ENCODE measurements at places on chromosomes 2 and 18.
A peak's percentile ranks its signal among the peaks of the same experiment; 100 is the strongest.

GRCh38 chr2:238281826-238282480, 6.5 kb downstream of the PER2 start:
- no peak for DNase-seq

DNA sequence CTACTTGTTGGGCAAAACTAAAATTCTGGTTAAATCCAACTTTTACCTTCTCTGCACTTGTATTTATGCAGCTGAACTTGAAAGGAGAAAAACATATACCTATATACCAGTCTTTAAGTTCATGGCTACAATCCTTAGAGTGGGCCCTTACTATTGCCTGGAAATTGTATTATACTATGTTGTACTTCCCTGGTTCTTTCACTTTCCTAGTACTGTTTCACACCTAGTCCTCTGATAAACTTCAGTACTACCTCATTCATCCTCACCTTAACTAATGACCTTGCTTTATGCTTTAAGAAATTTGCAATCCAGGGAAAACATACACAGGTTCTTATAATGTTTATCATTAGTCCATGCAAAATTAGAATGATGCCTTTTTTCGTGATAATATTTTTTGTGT, 103.8 kb downstream of the HAUS1 start:
- DNase-seq, result no peak

- DNase-seq, result no peak
Observed at GRCh38 chr2:231928481-231928880, 2.3 kb upstream of the NPPC start.

- peak; percentile 45 for DNase-seq
Observed at GRCh38 chr2:171160956-171161740, 455 bp upstream of the TLK1 start.

DNA sequence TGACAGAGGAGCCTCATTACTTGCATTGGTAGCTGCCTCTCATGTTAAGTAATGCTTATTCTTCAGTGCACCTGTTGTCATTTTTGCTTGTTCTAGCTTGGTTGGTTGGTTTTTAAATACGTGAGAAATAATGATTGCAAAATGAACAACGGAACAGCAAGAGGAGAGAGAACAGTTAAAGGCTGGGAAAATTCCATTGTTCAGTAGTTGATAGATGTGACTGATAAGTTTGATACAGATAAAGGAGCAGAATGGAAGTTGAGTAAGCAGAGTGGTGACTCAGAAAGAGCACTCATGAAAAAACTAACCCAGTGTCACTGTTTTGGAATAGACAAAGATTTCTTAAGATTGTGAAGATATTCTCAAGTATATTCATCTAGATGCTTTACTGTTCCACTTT, 50.5 kb downstream of the MTA3 start:
- no peak for DNase-seq

DNA sequence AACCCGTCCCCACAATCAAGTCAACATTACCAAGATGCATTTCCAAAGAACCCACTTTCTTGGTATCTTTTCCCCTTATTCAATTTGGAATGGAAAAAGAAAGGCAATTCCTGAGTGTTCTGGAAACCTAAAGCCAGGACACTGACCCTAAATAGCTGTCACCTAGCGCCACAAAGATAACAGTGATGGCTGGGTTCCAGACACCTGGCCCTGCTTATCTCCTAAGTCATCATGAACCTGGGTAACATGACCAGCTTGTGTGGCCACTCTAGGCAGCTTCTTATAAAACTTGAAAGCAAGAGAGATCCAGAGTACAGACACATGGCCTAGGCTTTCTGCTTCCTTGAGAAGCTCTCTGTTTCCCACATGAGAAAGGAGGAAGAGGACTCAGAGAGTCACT, 95.4 kb downstream of the BOD1L2 start:
- DNase-seq, result no peak

DNA sequence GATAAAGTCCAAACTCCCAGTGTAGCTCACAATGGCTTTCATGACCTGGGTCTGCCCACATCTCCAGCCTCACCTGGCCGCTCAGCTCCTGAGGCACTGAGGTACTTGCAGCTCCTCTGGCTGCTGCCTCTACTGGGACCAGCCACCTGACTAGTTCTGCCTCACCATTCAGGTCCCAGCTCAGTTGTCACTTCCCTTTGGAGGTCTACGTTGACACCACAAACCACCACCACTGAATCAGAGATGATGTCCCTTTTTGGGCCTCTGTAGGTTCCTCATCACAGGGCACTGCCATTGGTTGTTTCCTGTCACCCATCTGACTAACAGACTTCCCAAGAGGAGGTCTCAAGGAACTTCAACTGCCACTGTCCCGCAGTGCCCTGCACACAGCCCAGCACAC, 21.2 kb downstream of the SPP2 start:
- no peak for DNase-seq

DNA sequence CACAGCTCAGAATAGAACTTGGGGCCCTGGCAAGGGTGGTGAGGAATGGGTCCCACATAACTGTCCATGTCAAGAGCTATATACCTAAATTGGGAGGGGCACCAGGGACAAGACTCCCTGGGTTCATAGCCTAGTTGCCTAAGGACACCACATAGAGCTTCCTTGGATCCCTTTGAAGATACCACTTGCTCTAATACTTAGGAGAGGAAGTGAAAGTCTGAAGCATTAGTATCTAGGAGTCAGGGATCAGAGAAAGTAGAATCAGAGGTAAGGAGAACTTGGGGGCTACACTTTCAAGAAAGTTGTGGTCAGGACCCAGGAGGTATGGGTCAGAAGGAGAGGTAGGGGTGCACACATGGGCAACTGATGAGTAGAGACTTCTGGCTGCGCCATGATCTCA, 318.2 kb upstream of the SLC39A10 start:
- DNase-seq, result no peak

GRCh38 chr2:160175169-160176134, 24.6 kb downstream of the ITGB6 start:
- DNase-seq, result no peak

Data from COLO829 (cell line).